Karpas-422 (cell line): ENCODE measurements at places on chromosomes 13 and 19.

- DNase-seq, result peak; percentile 24
Measured at GRCh38 chr13:49023431-49023830, 47.7 kb downstream of the FNDC3A start.

DNA sequence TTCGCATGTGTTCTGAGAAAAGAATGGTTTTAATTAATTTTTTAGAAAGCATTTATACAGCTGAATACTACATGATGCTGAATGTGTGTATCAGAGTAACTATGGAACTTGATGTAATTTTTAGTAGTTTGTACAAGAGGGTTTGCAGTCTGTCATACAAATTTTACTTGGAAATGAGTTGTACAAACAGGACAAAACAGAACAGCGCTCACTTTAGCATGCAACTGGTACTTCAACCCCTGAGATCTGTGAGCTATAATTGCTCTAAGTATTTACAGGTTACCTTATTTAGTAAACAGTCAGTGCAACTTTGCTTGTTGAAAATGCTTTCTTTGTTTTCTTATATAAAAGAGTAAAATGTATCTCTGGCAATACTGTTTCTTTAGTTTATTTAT, 706 bp downstream of the TNFRSF19 start:
- no peak for DNase-seq

DNA sequence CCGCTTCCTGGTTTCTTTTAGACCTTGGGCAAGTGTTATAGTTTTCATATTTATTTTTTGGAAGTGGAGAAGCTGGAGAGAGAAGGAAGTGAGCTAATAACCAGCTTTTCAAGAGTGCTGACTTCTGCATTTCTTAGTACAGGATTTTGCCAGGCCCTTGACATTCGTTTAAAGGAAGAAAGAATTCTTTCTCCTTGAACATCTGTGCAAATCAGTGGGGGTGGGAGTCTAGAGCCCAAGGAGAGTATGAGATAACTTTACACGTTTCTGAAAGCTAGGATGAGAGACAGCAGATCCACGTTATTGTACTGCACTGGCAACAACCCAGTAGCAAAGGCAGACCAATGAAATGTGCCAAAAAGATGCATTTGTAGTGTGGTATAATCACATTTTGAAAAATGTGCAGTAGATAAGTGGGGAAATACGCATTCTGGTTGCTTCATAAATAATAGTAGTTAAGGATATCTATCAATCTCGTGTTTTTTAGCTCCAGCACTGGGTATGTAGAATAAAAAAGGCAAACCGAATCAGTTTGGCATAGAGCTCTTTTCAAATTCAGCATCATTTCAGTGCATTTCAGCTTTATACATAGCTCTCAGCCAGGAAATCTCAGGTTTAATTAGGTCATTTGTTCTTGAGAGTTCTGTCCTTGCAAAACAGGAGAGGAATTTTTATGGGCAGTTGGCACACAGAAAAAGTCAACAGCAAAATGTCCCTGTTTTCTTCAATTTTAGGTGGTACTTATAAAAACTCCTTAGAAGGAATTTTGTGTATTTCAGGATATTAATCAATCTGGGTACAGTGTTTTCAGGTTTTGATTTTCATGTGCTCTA, 4.3 kb downstream of the RNF113B start:
- no peak for DNase-seq

DNA sequence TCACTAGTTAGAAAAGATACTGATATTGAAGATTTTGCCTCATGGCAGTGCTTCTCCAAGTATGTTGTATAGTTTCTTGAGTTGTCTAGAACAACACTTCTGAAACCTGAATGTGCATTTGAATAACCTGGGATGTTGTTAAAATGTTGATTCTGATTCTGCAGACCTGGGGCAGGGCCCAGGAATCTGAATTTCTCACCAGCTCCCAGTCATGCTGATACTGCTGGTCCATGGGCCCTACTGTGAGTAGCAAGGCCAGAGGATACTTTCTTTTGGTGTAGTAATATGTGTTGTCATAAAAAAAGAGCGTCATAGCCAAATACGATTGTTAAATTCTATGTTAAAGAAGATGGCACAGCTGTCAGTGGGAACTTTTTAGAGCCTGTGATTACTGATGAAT, 41.6 kb upstream of the C1QTNF9 start:
- no peak for DNase-seq

- DNase-seq, result no peak
Measured at GRCh38 chr19:47626238-47626637, 17.3 kb downstream of the BICRA start.

DNA sequence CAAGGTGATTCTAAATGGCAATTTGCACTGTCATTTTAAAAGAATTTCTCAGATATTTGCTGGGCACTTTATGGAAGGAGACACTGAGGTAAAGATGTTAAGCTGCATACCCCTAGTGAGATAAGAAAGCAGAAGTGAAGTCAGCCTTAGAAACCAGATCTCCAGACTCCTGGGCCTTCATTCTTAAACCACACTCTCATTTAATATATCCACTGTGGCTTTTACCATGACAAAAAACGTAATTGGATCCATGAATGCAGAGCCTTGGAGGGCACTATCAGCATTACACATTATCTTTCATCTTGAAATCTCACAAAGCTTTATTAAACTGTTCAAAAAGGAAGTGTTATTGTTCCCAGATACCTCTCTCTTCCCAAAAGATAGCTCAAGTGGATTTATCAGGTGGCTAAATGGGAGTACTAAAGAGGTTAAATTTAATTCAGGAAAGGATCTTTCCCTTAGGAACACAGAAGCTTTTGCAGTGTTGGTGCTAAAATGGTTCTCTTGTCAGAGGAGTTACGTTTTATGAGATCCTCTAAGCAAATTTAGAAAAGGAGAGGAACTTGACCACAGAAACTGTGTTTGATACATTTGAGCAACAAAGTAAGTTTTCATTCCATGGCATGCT, 1060.4 kb downstream of the EFNB2 start:
- no peak for DNase-seq

DNA sequence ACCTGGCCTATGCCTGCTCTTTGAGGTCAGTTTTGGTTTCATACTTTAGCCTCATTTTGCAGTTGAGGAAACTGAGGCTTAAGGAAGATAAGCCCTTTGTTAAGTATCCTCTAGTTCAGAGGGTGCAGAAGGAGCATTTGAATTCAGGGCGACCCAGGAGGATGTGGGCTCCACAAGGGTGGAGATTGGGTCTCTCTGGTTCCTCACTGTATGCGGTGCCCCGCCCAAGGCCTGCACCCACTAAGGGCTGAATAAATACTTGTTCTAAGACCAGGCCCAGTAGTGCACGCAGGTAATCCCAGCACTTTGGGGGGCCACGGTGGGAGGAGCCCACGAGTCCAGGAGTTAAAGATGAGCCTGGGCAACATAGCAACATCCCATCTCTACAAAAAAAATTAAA, 768 bp upstream of the SLC44A2 start:
- no peak for DNase-seq

DNA sequence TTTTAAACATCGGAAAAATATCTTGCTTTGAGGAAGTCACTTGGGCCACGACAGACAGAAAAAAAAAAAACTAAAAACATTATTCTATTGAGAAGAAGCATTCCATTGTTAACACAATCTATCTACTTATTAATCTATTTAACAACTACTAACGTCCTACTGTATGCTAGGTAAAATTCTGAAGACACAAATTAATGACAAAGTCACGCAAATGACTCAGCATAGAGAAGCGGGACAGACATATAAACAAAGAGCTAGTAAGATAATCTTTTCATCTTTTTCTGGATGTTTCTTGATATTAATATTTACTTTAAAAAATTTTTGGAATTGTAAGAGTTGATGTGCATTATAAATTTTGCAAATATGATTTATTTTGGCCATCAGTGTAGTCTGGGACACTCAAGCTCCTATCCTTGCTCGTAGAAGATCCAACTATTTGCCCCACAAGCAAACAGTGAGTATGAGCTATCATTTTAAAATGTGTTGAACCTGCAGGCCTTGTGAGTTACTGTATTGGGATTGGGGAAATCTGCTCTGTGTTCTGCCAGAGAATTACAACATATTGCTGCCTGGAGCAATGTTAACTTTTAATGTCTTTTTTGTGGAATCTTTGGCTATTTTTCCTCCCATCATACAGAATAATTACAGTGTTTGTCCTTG, 109.1 kb downstream of the PCDH9 start:
- DNase-seq, result no peak

DNA sequence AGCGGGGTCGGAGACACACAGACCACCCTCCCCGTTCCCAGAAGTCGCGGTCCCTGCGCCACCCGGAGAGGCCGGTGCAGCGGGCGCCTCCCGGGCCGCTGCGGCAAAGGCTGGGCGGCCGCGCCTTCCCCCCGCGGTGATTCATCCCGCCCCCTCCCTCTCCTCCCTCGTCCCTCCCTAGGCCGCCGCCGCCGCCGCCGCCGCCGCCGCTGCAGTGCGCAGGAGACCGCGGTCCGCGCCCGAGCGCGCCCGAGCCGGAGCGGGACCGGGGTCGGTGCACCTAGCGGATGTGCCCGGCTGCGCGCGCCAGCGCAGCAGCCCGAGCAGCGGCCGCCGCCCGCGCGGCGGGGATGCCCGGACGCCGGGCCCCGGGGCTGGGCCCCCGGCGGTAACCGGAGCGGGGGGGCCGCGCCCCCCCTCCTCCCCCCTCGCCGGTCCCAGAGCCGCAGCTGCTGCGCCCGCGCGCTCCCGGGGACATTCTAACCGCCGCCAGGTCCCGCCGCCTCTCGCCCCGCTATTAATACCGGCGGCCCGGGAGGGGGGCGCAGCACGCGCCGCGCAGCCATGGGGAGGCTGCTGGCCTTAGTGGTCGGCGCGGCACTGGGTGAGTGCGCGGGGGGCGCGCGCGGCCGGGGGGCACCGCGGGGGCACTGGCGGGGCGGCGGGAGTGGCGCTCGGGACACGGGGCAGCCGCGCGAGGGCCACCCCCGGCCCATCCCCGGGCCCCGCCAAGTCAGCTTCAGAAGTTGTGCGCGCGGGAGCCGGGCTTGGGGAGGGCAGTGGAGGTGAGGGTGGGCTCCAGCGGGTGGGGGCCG, at the start of gene SCN1B:
Gene SCN1B (plus strand): TSS at position 214 of the 815 bp plus-strand sequence. CDS start 351 bp downstream, at position 565.
- DNase-seq, result peak; percentile 60

DNA sequence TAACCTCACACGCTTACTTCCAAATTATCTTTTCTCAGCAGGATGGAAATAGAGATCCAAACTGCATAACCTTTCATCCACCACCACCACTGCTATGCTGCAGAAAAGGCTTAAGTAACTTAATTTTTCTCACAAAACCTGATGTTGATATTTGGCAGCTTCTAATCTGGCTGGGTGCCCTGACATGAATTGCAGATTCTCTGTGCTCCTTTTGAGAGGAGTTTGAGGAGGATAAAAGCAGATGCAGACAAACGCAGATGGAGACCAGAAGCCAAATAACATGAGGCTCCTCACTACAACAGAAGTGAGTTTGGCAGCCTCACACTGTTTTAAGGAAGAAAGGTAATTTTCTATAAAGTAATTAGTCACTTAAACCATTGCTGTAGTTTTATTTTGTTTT, 646.2 kb upstream of the ATXN8OS start:
- DNase-seq, result no peak
